ENCODE measurements at places on chromosomes 6 and 20. TPM values are rescaled to one million over a fixed set of nuclear protein-coding genes. Genes with fewer than 3 reads are reported as not detected.

DNA sequence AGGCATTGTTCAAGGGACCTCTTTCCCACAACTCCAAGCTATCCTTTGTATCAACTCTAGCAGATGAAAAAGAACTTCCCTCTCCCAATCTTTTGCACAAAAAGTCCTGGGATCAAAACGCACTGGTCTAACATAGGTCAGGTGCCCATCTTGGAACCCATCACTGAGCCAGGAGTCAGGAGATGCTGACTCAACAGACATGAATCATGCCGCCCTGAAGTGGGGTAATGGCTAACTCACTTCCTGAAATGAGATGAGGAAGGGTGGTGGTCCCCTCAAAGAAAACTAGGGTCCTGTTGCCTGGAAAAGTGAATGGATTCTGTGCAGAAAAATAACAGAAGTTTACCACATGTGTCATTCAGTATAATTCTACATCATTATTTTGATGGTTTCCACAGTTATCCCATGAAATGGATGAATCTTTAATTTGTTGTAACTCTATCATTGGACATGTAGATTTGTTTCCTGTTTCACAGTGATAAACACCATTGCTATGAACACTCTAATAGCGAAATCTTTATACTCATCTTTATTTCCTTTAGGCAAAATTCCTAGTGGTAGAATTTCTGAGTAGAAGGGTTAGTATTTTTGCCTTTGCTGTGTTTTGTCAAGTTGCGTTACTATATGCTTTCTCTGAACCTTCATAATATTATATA lies 151.3 kb downstream of the SLC16A10 start:
- DNase-seq: no peak

The ADGRF1 gene
- 0.27 TPM for total RNA-seq

The TDRD6 gene
- under 0.01 TPM for total RNA-seq

The TSBP1 gene
- total RNA-seq: not detected

GRCh38 chr6:130666786-130667185 lies 160.4 kb upstream of the SMLR1 start:
- DNase-seq: no peak

The BTNL2 gene
- not detected for total RNA-seq

DNA sequence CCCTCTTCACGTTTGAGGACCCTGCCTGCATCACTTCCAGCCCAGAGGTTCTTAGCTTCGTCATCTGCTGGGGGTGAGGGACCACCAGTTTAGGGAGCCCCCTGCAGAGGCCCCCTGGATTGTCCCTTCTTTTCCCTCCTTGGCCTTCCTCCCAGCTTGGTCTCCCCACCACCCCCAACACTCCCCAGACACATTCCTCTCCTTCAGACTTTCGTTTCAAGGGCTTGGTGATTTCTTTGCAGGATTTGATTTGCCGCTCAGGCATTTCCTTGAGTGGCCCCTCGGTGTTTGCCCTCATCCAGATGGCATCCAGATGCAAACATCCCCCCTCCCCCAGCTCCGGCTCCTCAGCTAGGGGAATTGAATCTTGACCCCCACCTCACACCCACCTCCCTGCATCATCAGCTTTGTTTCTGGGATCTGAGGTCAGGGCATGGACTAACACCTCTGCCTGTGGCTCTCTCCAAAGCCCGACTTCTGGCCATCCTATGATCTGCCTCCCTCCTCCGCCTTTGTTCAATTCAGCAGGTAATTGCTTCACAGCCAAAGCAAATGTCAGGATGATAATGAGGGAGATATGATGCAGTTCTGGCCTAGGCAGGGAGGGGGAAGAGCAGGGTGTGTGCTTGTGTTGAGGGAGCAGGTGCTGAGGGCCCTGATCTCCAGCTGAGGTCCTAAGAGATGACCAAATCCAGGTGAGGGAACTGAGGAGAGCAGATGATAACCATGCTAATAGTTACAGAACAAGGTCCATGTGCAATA lies 141.5 kb downstream of the VEGFA start:
- no peak for DNase-seq

The TAAR9 gene
- total RNA-seq: not detected

DNA sequence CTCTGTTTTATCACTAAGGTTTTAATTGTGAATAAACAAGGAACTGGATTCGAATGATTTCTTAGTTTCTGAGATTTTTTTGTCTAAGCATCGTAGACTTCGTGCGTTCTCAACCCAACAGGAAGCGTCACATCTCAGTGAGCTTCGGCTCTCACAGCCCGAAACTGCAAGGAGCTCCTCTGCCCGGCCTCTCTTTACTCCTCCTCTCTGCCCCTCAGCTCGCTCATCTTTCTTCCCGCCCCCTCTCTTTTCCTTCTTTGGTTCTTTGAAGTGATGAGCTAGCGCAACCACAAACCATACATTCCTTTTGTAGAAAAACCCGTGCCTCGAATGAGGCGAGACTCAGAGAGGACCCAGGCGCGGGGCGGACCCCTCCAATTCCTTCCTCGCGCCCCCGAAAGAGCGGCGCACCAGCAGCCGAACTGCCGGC lies 480 bp upstream of the NT5E start:
- peak; percentile 33 for DNase-seq

- no peak for DNase-seq
These were observed 97.4 kb downstream of the EPB41L2 start for GRCh38 chr6:130965656-130966055.

The TMEM14A gene
- 10.2 TPM for total RNA-seq

DNA sequence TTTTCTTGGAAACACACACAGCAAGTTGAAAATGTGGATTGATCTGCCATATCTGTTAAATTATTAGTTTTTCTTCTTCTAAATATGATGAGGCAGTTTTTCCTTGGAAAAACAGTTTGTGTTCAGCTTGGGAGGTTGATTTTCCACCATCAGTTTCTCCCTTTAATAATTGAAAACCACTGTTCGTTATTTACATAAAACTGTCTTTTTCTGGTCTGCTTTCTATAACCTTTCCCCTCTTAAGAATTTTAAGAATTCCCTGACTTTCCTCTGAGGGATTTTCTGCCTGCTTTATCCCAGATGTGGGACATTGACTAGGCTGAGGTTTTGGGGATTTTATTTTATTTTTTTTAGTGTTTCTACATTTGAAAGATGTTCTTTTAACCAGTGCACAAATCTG lies 27.2 kb downstream of the DSE start:
- DNase-seq: no peak

GRCh38 chr20:64277571-64278316 lies 22.2 kb downstream of the PCMTD2 start:
- DNase-seq: no peak

The RAMACL gene
- 0.27 TPM for total RNA-seq

GRCh38 chr20:51371720-51372119 lies 170.8 kb downstream of the NFATC2 start:
- DNase-seq: no peak

The HCK gene
- total RNA-seq: 23.4 TPM

The ACTL10 gene
- total RNA-seq: 6.2 TPM

Measured in hematopoietic multipotent progenitor cell (in vitro differentiated cells).